ENCODE measurements at places on chromosomes 11 and 22. TPM values are rescaled to one million over a fixed set of nuclear protein-coding genes. Genes with fewer than 3 reads are reported as not detected.

Gene RIMBP3C
- 0.70 TPM for total RNA-seq

Gene NLRP14
- total RNA-seq = 0.07 TPM

Gene ANO3
- total RNA-seq = not detected

Gene CYP2D6
- 1.0 TPM for total RNA-seq

DNA sequence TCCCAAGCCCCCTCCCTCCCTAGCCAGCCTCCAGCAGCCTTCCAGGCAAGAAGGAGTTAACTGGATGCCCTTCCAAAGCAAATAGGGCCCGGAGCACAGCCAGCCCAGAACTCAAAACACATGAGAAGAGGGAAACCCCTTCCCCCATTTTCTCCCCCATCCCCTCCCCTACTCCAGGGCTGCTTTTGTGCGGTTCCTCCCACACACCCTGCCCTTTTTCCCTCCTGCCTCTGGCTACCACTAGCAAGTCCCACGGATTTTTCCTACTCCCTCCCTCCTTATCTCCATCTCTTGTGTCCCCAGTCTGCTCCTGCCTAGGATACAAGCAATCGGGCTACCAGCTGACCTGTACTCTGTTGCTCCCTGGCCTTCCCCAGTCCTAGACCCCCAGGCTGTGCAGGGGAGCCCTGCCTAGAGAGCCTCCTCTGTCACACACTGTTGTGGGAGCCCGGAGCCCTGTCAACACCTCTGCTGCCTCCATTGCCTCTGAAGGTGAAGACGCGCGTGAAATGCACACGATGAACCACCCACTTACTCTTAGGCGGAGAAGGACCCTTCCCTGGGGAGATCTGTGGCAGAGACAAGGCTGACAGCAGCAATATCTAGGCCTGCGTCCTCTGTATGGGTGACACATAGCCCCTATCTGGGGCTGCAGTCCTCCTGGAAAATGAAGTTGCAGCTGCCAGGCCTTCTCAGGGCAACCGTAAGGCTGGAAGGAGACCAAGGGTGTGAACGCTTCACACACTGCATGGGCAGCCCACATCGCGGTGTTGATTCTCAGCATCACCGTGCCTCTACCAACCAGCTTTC, 282.8 kb downstream of the MN1 start:
- no peak for DNase-seq

- DNase-seq = no peak
Measured at GRCh38 chr11:74612877-74613276, 20.5 kb downstream of the POLD3 start.

DNA sequence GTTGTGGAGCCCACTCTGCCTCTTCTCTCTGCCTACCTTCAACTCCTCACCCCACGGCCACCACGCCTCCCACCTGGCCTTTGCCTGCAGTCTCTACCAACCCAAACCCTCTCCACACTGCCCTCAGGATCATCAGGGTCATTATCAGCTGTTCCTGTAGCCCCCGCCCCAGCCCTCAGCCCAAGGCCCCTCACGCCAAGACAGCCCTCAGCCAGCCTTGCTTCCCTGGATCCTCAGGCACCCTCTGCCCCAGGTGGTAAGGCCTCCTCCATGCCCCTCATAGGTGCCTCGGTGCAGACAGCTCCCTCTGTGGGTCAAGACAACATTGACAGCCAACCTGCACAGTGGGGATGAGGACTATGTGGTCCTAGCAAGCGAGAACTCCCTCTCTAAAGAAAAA, 1.7 kb downstream of the SBF1 start:
- peak; percentile 87 for DNase-seq

GRCh38 chr11:69171476-69172240, 15.9 kb downstream of the SMIM38 start:
- DNase-seq = no peak
